Kidney (tissue), 22 donors: ENCODE measurements at places on chromosomes 7 and 10. TPM values are rescaled to one million over a fixed set of nuclear protein-coding genes. Genes with fewer than 3 reads are reported as not detected.

- no peak overlapping the region for H3K27ac ChIP-seq
- H3K27me3 ChIP-seq = no peaks in the 10 kb centered on the region
- no peak overlapping the region for H3K4me3 ChIP-seq
- DNase-seq = no peak
- no peaks in the 10 kb centered on the region for H3K4me1 ChIP-seq
These were observed 177.2 kb upstream of the INHBA start for GRCh38 chr7:41880107-41880506.

DNA sequence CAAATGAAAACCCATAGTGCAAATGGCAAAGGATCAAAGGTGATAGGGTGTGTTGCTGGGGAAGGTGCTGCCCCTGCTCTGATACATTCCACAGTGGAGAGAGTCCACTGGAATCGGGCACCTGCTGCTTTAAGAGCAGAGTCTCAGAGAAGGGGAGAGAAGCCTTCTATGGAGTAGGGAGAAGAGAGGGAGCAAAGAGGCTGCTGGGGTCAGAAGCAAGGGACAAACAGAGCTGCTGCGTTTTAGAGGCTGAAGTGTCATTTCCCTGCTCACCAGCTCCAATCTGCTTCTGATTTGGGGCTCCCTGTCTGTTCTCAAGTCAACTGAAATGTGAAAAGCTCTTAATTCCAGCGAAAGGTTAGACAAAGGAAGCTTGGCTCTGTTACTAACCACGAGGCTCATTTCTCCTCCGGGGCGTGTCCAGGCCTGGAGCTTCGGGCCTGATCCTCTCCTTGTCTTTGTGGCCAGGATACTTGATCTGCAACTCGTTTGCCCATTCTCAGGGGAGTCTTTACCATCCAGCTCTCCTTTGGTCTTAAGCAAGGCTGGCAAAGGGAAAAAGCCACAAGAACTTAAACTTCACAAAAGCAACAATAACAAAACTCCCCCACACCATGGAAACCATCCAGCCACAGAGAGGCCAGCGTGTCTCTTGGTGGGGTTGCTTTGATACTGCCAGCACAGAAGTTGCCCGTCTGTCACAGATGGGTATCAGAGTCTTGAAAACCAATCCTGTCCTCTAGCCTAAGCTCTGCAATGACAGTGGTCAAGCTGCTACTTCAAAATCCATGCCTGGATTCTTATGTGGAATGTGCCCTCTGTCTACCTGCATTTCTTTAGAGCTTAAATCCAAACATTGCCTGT is 692.6 kb downstream of the SUGCT start:
- DNase-seq = peak; percentile 69
- H3K27me3 ChIP-seq = no peaks in the 10 kb centered on the region
- H3K4me1 ChIP-seq = peaks cover 4% of the 10 kb centered on the region
- H3K36me3 ChIP-seq = no peaks in the 10 kb centered on the region

GRCh38 chr10:63525021-63525420 is 3.8 kb downstream of the REEP3 start:
- no peaks in the 10 kb centered on the region for H3K36me3 ChIP-seq
- H3K27ac ChIP-seq = no peak overlapping the region
- H3K27me3 ChIP-seq = no peaks in the 10 kb centered on the region
- peaks cover 13% of the 10 kb centered on the region for H3K4me1 ChIP-seq
- DNase-seq = no peak
- H3K4me3 ChIP-seq = no peak overlapping the region

- no peaks in the 10 kb centered on the region for H3K36me3 ChIP-seq
- H3K27me3 ChIP-seq = no peaks in the 10 kb centered on the region
- DNase-seq = no peak
- H3K27ac ChIP-seq = no peak overlapping the region
These were observed 124.7 kb downstream of the WDR37 start for GRCh38 chr10:1180836-1181235.

DNA sequence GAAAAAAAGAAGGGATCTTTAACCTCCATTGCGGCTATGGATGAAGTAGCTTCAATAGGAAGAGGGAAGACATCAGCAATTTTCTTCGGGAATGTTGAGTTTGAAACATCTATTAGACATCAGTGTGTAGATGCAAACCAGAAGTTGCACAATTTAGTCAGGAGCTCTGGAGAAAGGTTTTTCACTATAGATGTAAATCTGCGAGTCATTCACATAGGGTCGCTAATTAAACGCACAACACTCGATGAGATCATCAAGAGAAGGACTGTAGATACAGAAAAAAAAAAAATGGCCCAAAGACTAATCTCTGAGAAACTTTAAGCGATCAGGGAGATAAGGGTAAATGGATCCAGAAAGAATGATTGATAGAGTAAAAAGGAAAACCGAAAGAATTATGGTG is 61.7 kb upstream of the TES start:
- no peak overlapping the region for H3K4me3 ChIP-seq
- no peaks in the 10 kb centered on the region for H3K27me3 ChIP-seq
- no peak overlapping the region for H3K27ac ChIP-seq
- no peaks in the 10 kb centered on the region for H3K36me3 ChIP-seq
- DNase-seq = no peak
- no peaks in the 10 kb centered on the region for H3K4me1 ChIP-seq

GRCh38 chr10:72079356-72079755 is 9.0 kb downstream of the SPOCK2 start:
- H3K36me3 ChIP-seq = no peaks in the 10 kb centered on the region
- H3K27me3 ChIP-seq = no peaks in the 10 kb centered on the region
- H3K4me1 ChIP-seq = no peaks in the 10 kb centered on the region
- no peak overlapping the region for H3K4me3 ChIP-seq
- DNase-seq = peak; percentile 85

Gene TBXAS1
- total RNA-seq = 33.6 TPM

Gene INTS15
- 26.7 TPM for total RNA-seq
